T47D (cell line): ENCODE measurements at places on chromosomes 5 and 9.

- DNase-seq, result no peak
These were observed 1354.8 kb downstream of the PTPRD start for GRCh38 chr9:9257999-9258498.

DNA sequence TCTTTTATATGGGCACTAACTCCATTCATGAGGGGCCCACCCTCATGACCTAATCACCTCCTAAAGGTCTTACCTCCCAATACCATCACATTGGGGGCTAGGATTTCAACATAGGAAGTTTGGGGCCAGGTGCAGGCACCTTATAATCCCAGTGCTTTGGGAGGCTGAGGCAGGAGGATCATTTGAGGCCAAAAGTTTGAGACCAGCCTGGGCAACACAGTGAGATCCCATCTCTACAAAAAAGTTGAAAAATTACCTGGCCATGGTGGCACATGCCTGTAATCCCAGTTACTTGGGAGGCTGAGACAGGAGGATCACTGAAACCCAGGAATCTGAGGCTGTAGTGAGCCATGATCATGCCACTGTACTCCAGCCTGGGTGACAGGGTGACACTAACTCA, 76.7 kb downstream of the MYO10 start:
- no peak for DNase-seq

- no peak for DNase-seq
These were observed 10.7 kb downstream of the GIN1 start for GRCh38 chr5:103109277-103109676.

GRCh38 chr5:35229076-35230037, 930 bp downstream of the PRLR start:
- DNase-seq, result peak; percentile 72

GRCh38 chr5:112692472-112692871, 45.2 kb upstream of the APC start:
- DNase-seq, result no peak
